Stimulated activated CD8-positive, alpha-beta memory T cell treated with anti-CD3 and anti-CD28 coated beads, Interleukin-4, amount 100 ng/mL, for 4 hours (primary cell): ENCODE measurements at places on chromosomes 4 and X.

GRCh38 chr4:16503421-16504100 lies 277.3 kb upstream of the TAPT1 start:
- no peak for DNase-seq

DNA sequence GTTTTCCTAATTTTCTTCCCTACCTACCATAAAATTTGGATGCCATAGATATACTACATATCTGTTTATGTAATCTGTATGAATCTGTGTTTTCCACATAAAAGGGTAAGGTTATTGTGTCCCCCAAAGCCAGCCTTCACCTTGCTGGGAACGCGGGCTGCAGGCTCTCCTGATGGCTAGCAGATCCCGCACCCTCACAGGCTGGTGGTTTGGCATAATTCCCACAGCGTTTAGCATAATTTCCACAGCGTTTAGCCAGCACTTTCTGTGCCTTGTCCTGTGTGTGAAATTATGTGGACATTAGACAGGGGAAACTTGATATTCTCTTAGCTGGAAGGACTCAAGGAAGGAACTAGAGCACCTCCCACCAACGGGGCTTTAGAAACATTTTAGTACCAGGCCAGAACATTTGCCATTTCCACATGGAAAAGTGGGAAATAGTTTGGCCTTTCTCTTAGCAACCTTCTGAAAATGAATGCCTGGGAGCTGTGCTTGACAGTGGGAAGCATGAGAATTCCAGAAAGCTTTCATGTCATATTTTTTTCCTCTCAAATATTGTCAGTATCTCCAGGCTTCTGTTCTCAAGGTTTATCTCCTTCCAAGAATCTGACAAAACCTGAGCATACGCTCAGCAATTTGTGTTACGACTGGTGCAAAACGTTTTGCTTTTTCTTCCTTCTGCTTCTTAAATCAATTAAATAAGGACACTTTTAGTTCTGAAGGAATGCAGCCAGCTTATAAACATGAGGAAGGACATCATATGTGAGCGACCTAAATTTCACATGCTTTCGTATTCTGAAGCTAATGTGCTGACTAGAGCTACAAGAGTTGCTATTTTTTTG lies 67.9 kb downstream of the STK32B start:
- DNase-seq: no peak

DNA sequence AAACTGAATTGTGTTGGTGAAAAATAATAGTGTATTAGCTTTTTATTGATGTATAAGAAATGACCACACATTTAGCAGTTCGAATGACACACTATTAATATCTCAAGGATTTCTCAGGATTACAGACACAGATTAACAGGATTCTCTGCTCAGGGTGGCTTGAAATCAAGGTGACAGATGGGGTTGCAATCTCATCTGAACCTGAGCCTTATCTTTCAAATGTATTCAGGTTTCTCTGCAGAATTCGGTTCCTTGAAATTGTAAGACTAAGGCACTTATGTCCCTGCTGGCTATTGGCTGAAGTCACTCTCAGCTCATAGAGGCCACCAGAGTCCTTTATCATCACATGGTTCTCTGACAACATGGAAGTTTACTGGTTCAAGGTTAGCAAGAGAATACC lies 1780.1 kb downstream of the ARAP2 start:
- DNase-seq: no peak

DNA sequence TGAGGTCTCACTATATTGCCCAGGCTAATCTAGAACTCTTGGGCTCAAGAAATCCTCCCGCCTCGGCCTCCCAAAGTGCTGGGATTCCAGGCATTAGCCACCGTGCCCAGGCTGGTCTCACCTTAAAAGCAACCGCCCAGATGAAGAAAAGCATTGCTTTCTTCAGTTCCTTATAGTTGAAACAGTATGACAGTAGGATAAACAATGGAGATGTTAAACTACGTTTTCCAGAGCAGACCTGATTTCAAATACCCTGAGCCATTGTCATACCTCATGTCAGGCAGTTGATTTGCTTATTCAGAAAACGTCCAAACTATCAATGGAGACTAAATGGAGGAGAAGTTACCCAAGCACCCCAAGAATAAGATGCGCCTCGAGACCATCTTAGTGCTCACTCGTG lies 26.3 kb upstream of the TMEM131L start:
- DNase-seq: no peak

GRCh38 chrX:129634541-129634940 lies 20.2 kb downstream of the APLN start:
- DNase-seq: no peak

DNA sequence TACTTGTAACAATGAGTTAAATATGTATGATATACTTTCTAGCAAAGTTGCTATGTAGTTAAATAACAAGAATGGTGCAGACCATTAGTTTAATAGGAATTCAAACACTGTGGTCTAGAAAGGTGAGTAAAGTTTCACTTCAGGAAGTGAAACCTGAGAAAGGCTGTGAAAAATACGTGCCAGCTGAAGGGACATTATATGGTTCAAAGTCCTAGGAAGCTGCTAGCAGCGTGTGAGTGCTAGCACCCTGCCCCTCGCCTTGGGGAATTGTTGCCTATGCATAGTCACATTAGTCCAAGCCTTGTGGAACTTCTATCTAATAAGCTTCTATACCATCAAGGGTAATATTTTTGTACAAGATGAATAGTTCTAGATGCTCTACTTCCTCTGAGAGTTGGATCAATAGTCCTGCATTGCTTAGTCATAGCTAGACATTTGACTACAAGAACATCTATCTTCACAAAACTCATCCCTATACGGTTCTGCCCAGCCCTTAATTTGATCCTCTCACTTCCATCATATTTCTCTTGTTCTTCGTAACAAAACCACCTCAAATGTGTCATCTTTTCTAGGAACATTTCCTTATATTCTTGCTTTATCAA lies 45.8 kb upstream of the ARSJ start:
- DNase-seq: no peak

GRCh38 chrX:20144491-20144890 lies 2.9 kb upstream of the EIF1AX start:
- no peak for DNase-seq

DNA sequence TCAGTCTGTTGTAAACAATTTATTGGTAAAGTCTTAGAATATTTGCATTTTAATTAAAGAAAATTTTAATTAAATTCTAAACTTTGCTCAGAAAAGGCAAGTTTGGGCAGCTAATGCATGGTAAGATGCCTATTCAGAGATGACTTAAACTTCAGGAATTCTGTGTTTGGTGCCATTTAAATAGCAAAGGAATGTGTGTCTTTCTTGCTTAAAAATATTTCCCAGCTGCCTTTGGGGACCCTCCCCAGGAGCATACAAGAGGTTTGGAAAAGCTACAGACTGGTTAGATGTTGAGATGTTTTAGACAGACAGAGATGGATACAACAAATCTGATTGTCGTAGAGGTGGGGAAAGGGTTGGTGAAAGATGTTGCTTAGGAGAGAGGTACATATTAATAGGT lies 36.5 kb downstream of the AFF2 start:
- DNase-seq: no peak

GRCh38 chrX:97027384-97027922 lies 143.7 kb downstream of the RPA4 start:
- no peak for DNase-seq
